ENCODE measurements at places on chromosomes 16 and 17.
A peak's percentile ranks its signal among the peaks of the same experiment; 100 is the strongest.

- DNase-seq: no peak
Measured at GRCh38 chr16:27624154-27625049, 74.5 kb downstream of the KATNIP start.

- peak; percentile 18 for DNase-seq
Measured at GRCh38 chr17:49861150-49861884, 13.4 kb upstream of the TAC4 start.

DNA sequence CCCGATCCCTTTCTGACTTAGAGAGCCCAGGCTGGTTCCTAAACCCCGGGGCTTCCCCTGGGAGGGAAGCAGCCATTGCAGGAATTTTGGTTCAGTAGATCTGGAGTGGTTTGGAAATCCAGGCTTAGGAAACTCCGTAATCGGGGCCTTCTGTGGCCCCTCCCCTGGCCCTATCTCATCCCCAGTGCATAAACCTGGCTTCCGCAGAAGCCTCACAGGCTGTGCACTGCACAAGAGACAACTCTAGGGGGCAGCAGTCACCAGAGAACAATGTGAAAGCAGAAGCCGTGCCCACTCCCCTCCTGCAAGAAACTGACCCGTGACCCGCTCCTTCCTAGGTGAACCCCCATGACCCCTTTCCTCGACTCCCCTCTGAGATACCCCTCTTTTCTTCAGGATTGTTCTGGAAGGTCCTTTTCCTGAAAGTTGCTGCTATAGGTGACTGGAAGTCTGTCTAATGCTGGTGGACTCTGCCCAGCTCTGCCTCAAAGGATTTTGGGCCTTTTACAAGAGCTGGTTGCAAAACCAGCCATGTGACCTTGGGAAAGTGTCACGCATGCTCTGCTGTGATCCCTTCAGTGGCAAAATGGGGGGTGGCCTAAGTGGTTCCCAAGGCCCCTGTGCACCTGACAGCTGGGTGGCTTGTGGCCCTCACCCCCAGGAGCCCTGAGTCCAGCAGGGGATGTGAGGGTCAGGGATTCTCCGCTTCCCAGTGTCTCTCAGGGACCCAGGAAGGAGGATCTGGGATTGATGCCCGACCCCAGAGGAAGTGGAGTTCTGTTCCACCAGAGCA lies 14.4 kb downstream of the GUCY2D start:
- DNase-seq: no peak

- no peak for DNase-seq
Measured at GRCh38 chr17:37312137-37312923, 63.5 kb upstream of the C17orf78 start.

- no peak for DNase-seq
Measured at GRCh38 chr16:15900901-15901500, 12.6 kb upstream of the CEP20 start.

GRCh38 chr17:9209781-9210370 lies 188.6 kb downstream of the NTN1 start:
- no peak for DNase-seq

DNA sequence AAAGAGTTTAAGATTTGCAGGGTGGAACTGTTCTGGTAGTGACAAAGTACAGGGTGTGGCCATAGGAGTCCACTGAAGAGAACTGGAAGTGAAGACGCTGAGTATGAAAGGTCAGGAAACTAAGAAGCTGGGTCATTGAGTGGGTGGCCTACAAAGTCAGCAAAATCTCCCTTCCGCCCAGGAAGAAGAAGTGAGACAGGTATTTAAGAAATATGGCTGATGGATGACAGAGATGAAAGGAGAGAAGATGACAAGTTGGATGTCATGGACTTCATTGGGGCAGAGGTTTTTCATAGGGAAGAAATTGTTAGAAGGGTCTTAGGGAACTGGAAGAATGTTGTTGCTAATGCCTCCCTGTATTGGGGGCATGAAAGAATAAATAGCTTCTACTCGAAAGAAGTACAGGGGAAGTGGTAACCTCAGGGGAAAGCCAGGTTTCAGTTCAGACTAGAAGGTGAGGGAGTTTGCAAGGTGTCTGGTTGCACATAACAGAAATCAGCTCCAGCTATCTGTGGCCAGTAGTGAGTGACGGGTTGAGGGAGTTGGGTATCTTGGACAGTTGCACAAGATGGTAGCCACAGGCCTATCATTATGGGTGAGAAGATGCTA lies 33.6 kb upstream of the MED13 start:
- DNase-seq: no peak

- DNase-seq: no peak
Measured at GRCh38 chr16:12802048-12802447, 1.6 kb downstream of the CPPED1 start.

DNA sequence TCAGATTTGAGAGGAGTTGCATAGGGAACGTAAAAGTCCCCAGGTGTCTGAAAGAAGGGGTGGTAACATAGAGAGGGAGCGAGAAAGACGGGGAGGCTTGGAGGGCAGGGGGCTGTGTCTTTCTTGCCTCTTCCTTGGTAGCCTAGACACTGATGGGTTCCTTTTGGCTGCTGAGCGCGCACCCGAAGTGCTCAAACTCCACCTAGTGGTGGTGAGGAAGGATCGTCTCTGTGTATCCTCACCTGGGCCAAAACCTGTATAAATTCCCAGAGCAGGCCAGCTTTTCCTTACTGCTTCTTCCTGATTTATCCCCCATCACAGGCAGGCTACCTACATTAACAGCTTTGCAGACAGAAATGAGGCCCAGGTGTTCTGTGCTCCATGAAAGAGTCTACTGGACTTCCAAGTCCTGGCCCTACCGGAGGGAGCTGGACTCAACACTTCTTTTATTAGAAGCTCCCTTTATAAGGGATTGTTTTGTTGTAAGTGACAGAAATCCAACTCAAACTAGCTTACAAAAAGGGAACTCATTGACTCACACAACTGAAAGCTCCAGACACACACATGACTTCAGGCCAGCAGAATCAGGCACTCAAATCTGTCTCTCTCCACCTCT lies 5.5 kb upstream of the SLC25A35 start:
- peak; percentile 22 for DNase-seq

DNA sequence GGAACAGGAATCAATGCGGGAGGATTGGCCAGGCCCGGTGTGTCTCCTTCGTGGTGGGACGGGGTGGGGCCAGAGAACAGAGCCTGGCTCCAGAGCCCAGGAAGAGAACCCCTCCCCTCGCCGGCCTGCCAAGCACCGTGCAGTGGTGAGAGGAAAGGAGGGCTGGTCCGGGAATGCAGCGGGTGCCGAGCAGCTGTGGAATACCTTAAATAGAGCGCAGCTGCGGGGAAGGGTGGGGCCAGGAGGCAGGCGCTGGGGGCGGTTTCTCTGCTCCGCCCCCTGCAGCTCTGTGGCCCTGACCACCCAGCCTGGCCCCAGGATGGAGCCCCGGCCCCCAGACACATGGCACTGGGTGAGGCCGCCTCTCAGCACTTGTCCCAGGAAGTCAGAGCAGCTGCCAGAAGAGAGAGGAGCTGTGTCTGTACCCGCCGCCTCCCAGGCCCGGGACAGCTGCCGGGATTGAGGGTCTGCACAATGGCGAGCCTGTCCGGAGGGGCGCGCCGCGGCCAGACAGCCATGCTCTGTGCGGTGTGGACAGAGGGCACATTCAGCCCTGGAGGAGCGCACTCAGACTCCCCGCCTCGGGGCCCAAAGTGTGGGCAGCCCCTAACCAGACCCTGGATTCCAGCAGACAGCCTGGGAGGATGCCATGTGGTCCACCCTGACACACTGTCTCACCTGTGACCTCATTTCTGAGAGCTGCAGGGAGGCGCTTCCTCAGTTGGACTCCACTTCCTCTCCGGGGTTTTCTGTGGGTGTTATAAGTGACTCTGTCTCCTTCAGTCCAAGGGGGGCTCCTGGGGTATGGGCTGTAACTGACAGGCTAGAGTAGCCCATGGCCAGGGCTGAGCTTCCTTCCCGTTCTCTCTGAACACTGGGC lies 268.8 kb downstream of the SEC14L1 start:
- DNase-seq: no peak

DNA sequence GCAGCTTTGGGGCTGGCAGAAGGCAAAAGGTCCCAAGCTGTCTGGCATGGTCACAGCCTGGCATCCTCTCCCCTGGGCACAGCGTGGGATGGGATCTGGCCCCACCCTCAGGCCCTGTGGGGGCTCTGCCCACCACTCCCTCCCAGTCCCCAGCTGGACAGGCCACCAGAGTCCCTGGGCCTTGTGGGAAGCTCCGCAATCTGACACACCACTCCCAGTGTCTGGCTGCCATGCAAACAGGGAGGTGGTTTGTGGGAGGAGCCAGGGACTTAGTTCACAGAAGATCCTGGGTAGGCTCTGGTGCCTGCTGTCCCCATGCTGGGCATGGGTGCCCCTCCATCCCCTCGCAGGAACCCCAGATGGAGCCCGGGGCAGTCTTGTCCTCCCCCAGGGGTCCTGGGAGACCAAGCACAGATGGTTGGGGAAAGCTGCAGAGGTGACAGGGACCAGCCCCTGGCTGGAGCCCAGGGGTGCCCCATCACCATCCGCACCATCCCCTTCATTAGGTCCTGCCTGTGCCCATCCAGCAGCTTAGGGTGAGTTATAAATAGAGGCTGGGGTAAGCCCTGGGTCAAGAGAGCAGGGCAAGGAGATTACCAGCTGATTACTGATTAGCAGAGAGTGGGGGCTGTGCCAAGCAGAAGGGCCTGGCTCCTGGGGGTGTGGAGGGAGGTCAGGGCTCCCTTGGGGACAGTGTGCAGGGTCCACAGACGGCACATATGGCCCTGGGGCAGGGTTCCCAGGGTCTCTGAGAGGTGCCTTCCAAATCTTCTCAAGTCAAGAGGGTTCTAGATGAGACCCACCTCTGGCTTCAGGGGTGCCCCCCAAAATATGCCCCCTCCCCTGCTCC lies 6.2 kb downstream of the FSCN2 start:
- DNase-seq: no peak

GRCh38 chr17:48998587-48999440 lies 1.6 kb downstream of the IGF2BP1 start:
- no peak for DNase-seq

GRCh38 chr17:17783116-17783824 lies 53.5 kb downstream of the SREBF1 start:
- peak; percentile 64 for DNase-seq

- no peak for DNase-seq
Measured at GRCh38 chr16:9787717-9788116, 394.5 kb downstream of the GRIN2A start.

- DNase-seq: no peak
Measured at GRCh38 chr17:83034525-83034924, 44.9 kb upstream of the METRNL start.

- DNase-seq: no peak
Measured at GRCh38 chr17:41256291-41256685, 1.1 kb downstream of the KRTAP9-9 start.

GRCh38 chr16:80527297-80527696 lies 13.5 kb upstream of the DYNLRB2 start:
- no peak for DNase-seq

GRCh38 chr16:13305019-13305755 lies 403.8 kb downstream of the SHISA9 start:
- no peak for DNase-seq

GRCh38 chr17:17305281-17305801 lies 2.2 kb downstream of the NT5M start:
- no peak for DNase-seq

DNA sequence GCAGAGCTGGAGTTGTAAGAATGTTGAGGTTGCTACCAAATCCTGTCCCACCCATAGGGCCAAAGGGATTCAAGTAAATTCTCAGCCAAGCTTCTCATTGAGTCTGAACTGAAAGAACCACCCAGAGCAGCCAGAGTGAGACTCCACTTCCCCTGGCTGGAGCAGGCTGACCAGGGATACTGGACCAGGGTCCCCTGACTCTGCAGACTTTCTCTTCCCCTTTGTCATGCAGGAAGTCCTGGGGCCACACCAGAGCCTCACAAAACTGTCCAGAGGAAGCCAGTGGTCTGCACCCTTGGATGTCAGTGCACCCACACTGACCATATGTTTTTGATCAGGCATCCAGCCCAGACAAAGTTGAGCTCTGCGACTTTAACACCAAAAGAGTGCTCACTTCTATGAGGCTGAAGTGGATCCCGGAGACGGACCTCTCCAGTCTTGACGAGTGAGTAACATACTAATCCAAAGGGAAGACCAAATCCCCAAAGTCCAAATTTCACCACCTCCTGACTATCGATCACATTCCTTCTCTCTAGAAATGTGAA lies 4.1 kb downstream of the NXN start:
- DNase-seq: peak; percentile 36

DNA sequence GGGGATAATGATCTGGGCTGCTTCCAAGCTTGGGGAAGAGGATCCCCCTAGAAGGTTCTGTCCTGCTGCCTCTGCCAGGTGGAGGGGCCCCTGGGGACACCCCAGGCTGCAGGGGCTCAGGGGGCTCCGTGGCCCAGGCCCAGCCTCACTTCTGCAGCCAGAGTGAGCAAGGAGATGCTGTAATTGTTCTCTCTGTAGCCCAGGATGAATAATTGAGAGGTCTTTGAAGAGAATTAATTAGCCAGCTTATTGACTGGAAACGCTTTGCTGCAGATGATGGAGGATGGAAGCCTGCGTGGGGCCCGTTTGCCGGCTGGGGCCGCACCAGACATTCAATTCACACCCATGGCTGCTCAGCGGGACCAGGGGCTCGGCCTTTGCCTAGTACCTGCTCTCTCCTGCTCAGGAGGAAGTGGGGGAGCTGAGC lies 38.5 kb downstream of the TMEM235 start:
- no peak for DNase-seq

DNA sequence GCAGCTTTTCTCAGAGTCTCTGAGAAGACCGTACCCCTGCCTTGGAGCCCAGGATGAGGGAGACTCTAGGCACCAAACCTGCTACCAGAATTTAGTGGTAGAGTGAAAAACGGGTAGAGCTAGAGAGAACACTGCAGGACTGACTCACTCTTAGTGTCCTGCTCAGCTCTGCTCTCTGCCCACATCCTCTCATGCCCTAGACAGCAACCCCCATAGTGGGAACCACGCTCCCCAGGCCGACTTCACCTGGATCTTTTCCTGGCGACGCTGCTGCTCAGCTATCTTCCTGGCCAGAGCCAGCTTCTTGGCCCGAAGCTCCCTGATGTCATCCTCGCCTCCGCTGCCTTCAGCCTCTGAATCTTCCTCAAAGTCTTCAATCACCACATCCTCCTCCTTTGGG lies 26.7 kb downstream of the HIC1 start:
- DNase-seq: no peak

DNA sequence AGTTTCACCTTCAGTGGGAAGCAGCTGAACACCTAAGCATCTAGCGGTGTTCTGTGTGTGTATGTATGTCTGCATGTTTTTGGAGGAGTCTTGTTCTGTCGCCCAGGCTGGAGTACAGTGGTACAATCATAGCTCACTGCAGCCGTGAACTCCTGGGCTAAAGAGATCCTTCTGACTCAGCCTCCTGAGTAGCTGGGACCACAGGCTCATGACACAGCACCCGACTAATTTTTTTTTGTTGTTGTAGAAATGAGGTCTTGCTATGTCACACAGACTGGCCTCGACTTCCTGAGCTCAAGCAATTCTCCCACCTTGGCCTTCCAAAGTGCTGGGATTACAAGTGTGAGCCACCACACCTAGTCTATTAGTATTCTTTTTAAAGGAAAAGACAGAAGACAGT lies 30.2 kb upstream of the FAAP100 start:
- DNase-seq: no peak

GRCh38 chr17:39863244-39863917 lies 731 bp downstream of the IKZF3 start:
- DNase-seq: no peak
